ENCODE measurements at places on chromosomes 5 and 9.

DNA sequence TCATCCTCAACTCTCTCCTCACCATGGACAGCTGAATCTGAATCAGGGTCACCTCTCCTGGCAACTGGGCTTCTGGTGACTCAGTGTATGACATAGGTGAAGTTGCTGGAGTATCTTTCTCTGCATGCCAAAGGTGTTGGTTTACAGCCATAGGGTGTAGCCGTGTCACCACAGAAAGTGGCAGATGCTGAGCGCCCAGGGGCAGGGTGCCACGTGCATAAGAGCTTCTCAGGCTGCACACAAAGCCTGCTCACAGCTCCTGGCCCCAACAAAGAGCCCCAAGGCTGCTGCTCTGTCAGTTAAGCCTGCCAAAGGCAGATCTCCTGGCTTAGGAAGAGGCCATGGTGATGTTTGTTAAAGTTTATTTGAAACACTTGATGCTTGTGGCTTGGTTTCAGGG, 297.7 kb upstream of the WWC1 start:
- DNase-seq = no peak

- DNase-seq = no peak
These were observed 139.9 kb downstream of the RFX3 start for GRCh38 chr9:3385871-3386270.

DNA sequence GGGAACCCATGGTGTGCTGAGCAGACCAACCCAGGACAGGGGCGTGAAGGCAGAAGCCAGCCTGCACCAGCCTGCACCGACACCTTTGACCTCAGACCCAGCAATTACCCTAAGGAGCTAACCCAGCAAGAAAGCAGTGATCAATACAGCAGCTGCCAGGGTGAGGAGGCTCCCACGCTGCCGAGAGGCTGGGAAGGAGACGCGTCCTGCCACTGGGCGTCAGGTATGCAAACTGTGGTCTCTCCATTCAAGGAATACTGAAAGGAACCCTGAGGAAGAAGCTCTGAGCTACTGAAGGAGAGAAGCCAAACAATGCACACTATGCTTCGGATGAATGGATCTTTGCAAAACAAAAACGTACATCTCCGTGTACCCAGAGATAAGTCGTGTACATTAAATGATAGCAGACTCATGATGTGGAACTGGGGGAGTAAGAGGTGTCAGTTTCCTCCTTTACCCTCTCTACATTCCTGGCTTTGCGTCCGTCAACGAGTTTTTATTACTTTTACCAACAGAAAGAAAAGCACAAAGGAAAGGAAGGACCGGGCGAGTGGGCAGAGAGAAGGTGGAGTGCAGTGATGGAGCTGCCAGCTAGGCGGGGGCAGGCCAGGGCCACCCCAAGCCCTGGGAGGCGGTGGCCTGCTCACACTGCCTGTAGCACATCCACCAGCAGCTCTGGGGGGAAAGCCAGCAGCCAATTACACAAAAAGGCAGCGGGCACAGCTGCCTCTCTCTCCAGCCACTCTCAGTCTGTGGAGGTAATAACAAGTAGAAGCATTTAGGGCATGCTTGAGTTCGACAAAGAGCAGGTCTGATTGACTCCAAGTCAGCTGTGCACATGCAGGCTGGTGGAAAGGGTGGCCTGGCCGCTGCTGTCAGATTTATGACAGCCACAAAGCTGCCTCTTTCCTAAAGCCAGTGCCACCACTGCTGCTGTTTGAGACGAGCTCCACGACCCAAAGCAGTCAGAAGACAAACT, 29.3 kb downstream of the RASGEF1C start:
- DNase-seq = no peak

- no peak for DNase-seq
These were observed 43.2 kb downstream of the EXD3 start for GRCh38 chr9:137379761-137380161.

DNA sequence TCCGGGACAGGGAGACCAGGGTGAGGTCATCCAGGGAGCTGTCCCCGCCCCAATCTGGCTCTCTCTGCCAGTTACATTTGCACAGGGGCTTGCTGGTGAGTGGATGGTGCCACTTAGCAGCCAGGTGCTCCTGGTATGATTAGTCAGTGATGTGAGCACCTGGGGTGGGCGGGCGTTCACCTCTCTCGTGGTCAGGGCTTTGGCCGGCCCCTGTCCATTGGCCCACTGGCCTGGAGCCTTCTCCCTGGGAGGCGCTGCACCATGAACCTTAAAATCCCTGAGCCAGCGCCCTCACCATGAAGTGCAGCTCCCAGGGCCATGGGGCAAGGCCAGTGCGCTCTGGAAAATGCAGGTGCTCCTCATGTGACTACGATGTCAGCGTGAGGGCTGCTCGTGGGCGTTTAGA, 2.0 kb downstream of the NKD2 start:
- no peak for DNase-seq

- DNase-seq = no peak
These were observed 130.7 kb downstream of the EDIL3 start for GRCh38 chr5:84253946-84254345.

DNA sequence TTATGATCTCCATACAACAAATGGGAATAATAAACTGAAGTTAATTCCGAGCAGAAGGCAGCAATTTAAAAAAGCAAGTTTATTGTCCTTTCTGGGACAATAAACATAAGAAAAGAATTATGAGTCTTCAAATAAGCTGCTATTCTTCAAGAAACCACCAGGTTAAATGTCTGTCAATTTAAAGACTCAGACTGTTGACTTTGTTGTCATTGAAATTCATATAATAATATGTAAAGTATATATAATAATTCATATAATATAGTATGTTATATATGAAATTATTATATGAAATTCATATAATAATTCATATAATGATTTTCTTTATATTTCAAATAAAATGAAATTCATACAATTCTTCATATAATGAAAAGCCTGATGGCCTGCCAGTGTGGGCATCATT, 497.5 kb upstream of the RGMB start:
- DNase-seq = no peak

DNA sequence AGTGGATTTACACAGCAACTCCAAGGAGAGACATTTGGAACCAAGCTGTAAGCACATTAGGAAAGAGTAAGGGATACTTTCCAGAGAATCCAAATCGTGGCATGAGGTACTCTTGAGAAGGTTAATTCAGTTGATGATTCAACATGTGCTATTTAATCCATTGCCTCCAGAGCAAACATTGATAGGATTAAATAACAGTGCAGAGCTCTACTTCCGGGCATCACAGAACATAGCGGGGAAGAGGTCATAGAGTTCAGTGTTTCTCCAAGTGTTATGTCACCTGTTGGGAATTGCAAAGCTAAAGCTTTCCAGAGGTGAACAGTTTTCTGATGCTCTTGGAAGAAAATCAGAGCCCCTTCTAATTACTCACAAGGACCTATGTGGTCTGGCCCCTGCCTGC, 127.5 kb downstream of the PPP2R2B start:
- DNase-seq = no peak

GRCh38 chr5:141780240-141780951, 97.8 kb downstream of the PCDH1 start:
- DNase-seq = no peak

GRCh38 chr5:80184235-80185023, 71.4 kb downstream of the SERINC5 start:
- no peak for DNase-seq

DNA sequence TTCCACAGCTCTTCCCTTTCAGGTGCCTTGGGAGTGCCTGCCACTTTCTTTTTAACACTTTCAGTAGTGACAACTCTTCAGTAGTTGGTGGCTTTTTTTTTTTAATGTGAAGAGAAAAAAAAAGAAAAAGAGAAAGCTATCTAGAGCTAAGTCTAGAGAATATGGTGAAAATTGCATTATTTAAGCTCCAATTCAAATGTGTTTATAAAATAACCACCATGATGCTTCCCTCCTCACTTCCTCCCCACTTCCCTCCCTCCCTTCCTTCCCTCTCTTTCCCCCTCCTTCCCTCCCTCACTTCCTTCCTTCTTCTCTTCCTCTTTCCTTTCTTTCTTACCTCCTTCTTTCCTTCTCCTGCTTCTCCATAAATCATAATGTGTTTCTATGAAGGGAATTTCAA, 456.7 kb upstream of the ACTBL2 start:
- DNase-seq = no peak

- DNase-seq = no peak
These were observed 58.4 kb downstream of the FRMD3 start for GRCh38 chr9:83479765-83480164.

DNA sequence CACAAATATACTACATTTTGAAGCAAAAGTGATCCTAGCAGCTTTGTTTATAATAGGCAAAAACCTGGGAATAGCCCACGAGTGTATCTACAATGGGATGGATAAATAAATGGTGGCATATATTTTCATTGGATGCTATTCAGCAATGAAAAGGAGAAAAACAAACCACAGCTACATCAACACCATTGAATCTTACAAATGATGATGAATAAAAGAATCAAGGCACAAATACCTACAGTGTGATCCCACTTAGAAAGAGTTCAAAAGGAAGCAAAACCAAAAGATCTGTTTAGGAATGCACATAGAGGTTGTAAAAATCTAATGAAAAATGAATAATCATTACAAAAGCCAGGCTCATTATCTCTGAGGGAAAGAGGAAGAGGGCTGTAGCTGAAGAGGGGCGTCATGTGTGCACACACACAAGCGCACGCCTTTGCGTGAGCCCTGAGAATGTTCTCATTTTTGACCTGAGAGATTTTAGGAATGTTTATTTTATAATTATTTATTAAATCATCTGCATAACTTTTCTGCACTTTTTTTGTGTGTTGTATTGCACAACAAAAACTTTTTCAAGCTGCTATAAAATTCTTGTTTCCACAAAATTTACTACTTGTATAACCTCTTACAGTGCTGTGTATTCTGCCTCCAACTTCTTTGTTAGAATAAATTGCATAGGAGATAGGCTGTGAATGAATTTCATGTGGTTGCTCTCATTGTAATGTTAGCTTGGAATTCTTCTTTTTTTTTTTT, 5.9 kb upstream of the RHOBTB3 start:
- no peak for DNase-seq

- no peak for DNase-seq
These were observed 13.5 kb upstream of the B4GALT1 start for GRCh38 chr9:33180526-33181184.

DNA sequence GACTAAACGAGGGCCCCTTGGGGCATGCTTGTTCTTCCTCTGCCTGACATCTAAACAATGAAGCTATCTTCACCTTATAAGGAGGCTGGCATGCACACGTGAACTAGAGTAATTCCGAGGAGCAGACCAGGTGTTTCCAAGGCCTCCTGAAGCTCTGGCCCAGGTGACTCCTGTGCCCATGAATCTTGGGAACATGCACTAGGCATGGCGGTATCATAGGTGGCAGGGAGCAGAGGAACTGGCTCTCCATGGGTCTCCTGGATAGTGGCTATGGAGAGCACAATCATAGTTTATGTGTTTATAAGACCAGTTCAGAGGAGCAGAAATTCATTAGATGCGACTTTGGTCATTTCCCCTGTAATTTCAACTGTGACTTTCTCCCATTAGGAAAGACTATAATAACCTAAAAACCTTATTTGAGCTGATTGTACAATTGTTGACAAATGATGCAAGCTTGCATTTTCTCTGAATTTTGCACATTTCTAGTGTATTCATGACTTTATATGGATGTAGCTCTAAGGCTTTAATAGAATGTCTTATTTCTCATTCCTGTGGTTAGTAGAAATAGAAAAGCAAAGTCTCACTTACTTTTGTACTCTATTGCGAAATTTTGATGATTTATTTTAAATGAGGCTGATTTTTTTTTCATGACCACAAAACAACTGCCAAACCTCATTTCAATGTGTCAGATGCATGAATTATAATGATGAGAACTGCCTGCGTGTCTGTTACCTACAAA, 135.3 kb upstream of the RPS23 start:
- DNase-seq = no peak

GRCh38 chr5:68407311-68408239, 192.0 kb downstream of the PIK3R1 start:
- no peak for DNase-seq

DNA sequence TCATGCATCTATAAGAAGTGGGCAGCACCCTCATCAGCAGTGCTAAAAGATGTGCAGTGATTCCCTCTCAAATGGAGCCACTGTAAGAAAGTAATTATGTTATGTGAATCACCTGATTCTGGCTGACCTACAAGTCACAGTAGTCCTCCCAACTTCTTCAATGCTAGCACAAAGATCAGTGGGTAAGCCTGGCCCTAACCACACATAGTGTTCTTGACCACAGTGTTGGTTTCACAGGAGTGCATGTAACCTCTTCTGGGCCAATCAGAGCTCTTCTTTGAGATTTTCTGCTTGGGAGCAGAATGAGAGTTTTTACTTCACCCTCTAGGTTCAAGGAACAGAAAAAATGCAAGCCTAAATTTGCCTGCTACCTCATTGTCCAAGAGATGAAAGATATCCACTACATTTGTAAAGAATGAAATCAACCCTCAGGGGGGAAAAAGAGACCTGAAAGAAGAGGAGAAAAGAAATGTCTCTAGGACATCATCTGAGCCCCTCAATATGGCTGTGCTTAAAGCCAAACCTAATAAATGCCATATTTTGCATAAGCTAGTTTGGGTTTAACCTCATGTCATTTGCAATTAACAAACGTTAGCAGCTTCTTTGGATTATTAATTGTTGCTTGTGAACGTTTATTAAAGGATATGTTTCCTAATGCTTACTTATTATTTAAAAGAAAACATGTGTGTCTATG, 65.3 kb upstream of the ADRB2 start:
- DNase-seq = no peak

DNA sequence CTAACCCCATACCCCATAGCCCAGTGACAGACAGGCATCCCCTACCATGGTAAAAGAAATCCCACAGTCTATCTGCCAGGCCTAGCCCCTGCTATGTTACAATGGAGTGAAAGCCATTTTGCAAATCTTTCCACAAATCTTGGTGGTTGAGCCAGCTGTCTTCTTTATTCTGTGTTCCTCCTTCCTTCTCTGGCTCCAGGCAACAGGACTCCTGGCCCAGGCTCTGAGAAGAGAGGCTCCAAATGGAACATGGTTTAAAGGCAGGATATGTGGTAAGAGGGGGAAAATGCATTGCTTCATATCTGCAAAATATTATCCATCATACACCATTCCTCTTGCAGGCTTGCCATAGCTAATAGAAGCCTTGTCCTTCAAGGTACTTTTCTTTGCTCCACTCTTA, 25.2 kb downstream of the FGF1 start:
- DNase-seq = no peak

DNA sequence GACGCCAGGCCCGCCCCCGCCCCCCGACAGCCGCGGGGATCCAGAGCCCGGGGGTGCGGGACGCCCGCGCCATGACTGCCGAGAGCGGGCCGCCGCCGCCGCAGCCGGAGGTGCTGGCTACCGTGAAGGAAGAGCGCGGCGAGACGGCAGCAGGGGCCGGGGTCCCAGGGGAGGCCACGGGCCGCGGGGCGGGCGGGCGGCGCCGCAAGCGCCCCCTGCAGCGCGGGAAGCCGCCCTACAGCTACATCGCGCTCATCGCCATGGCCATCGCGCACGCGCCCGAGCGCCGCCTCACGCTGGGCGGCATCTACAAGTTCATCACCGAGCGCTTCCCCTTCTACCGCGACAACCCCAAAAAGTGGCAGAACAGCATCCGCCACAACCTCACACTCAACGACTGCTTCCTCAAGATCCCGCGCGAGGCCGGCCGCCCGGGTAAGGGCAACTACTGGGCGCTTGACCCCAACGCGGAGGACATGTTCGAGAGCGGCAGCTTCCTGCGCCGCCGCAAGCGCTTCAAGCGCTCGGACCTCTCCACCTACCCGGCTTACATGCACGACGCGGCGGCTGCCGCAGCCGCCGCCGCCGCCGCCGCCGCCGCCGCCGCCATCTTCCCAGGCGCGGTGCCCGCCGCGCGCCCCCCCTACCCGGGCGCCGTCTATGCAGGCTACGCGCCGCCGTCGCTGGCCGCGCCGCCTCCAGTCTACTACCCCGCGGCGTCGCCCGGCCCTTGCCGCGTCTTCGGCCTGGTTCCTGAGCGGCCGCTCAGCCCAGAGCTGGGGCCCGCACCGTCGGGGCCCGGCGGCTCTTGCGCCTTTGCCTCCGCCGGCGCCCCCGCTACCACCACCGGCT, 1.0 kb downstream of the FOXE1 start:
- peak; percentile 77 for DNase-seq
